ENCODE measurements at places on chromosomes 11 and 22.

GRCh38 chr11:76610371-76610770 lies 60.2 kb downstream of the LRRC32 start:
- DNase-seq, result no peak

DNA sequence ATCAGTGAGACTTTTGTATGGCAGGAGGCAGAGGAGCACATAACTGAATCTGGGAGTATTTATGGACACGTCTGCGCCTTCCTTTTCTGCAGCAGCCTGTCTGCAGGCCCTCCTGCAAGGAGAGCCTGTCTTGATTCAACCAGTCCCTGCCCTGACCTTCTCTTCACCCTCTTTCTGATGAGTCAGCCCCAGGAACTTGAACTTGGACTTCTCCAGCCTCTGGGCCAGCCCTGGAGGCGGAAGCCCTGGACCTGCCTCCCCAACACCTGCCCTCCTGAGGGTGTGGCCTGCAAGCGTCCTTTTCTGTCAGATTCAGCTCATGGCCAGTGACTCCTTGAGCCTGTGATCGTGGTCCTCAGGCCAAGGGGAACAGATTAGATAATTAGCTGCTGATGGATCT lies 20.0 kb downstream of the DAGLA start:
- DNase-seq, result no peak

DNA sequence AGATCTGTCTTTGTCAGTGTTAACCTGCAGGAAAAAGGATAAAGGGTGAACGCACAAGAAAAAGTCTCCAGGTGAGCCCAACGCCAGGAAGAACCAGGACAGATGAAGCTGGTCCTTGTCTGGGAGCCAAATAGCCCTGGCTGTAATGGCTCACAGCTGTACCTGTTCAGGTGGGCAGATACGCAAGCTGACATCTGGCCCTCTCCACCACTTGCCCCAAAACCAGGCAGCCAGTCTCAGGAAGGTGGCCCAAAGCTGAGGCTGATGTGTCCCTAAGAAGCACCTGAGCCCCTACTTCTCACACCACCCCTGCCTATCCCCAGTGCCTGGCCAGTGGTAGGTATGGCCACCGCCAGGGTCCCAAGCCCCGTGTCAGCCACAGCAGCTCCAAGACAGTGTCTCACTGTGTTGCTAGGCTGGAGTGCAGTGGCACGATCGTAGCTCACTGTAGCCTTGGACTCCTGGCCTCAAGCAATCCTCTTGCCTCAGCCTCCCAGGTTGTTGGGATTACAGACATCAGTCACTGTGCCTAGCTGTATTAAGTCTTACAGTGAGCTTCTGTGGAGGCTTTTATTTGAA lies 14.8 kb downstream of the TOP3B start:
- no peak for DNase-seq

DNA sequence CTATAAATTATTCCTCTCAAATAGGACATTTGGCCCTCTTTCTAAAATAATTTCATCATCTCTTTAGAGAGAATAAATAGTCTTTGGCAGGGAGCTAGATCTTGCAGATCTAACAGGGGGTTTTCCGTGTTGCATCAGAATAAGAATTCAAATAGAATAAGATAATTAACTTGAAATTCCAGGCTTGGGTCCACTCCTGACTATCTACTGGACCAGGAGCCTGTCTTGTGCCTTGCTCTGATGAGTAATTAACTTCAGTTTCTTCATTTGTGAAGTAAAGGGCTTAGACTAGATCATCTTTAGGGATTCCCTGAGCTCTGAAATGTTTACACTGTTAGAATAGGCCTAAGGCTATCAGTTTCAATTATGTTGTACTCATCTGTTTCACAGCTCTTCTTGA lies 23.5 kb upstream of the TMEM123 start:
- DNase-seq, result no peak

GRCh38 chr11:69427337-69427736 lies 54.1 kb upstream of the LINC01488 start:
- DNase-seq, result no peak

GRCh38 chr22:30752771-30753170 lies 58.1 kb downstream of the OSBP2 start:
- DNase-seq, result no peak

- DNase-seq, result no peak
Measured at GRCh38 chr11:134951305-134951700, 539.3 kb upstream of the B3GAT1 start.

GRCh38 chr11:119666463-119667131 lies 62.4 kb downstream of the NECTIN1 start:
- no peak for DNase-seq

DNA sequence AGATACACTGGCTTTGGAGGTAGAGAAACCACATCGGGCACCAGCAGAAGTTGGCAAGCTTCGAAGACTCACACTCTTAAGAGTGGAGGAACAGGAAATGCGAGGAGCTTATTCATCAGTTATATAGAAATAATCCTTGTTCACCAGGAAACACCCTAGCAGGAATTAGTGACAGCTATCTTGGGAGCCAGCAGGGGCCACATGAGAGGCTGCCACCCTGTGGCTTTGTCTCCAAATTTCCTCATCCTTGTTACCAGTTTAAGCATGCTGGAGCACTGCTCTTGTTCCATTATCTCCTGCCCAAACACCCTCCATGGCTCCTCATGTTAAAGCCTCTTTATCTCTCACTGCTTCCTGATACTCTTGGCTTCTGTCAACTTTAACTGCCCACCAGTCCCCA lies 131.0 kb downstream of the PLEKHA7 start:
- no peak for DNase-seq

- DNase-seq, result no peak
Measured at GRCh38 chr22:33891992-33892391, 28.3 kb downstream of the LARGE1 start.

DNA sequence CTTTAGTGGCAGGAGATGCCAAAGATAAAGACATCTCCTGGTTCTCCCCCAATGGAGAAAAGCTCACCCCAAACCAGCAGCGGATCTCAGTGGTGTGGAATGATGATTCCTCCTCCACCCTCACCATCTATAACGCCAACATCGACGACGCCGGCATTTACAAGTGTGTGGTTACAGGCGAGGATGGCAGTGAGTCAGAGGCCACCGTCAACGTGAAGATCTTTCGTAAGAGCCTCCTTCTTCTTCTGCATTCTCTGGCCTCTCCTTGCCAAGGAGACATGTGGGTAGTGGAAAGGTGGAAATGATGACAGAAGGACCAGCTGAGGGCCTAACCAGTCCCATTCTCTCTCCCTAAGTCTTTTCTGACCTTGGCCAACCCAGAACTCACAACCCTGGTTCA lies 110.1 kb upstream of the TTC12 start:
- no peak for DNase-seq
